ENCODE measurements at places on chromosomes 13 and 19.

GRCh38 chr19:4098493-4098892 lies 25.4 kb downstream of the MAP2K2 start:
- no peak for DNase-seq

DNA sequence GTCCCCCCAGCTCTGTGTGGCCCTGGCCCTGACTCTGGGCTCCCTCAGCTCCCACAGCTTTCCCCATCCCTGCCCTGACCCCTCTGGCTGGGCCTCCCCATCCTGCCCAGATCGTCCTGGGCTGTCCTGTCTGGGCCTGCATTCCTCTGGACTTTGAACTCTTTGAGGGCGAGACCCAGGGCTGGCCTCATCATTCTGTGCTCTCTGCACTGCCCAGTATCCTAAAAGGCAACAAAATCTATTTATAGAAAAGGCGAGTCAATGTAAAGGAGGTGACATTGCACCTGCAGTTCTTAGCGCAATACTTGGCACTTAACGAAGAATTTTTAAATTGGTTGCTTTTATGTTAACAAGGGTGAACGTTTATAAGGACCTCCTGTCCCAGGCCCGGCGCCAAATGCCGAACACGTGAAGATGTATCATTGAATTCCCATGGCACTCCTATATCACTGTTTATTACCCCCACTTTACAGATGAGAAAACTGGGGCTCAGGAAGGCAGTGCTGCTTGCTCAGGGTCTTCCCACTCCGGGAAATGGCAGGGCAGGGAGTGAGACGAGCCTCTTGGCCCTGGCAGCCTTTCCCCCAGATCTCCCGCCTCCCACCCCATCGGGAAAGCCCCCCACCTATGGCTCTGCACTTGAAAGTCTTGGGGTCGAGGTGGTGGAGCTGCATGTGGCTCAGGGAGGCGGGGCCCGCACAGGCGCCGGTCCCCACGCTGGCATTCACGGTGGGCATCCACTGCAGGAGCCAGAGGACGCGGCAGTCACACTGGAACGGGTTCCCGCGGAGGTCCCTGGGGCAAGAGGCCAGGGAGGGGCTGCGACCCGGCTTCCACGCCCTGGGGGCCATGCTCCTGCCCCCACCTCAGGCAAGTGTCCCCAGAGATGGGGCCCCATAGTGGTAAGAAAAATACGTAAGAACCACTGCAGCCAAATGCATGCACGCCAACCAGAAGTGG lies 3.8 kb downstream of the LGI4 start:
- DNase-seq = no peak

- no peak for DNase-seq
Measured at GRCh38 chr19:36041831-36042230, 9.2 kb upstream of the CLIP3 start.

- no peak for DNase-seq
Measured at GRCh38 chr13:61036715-61037114, 378.9 kb downstream of the PCDH20 start.

- no peak for DNase-seq
Measured at GRCh38 chr13:60000976-60001375, 162.8 kb downstream of the DIAPH3 start.

- no peak for DNase-seq
Measured at GRCh38 chr13:106277484-106278154, 257.8 kb downstream of the EFNB2 start.

DNA sequence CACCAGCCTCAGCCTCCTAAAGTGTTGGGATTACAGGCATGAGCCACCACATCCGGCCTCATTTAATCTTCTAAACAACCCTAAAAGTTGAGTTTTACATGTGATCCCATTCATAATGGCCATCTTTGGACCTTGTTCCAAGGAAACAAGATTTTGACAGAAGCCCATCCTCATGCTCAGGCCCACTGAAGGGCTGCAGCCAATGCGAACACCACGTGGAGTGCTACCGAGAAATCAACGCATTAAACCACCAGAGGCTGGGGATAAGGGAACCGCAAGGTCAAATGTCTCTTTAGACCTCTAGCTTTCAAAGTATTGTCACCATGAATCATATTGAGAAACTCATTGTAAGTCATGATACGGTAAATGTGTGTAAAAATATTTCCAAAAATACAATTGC lies 49.4 kb upstream of the DOCK9 start:
- DNase-seq = no peak

DNA sequence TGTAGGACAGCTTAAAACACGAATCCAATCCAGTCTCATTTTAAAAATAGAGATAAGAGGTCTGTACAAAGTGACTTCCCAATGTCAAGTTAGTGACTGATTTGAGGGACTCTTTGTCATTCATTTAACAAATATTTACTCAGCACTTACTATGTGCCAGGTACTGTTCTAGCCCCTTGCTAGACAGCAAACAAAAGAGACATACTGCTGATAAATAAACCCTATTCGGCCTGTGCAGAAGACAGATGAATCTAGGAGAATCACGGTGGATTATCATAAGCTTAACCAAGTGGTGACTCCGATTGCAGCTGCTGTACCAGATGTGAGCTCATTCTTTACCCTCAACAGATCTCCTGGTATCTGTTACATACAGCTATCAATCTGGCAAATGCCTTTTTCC lies 6.4 kb upstream of the ELF1 start:
- DNase-seq = no peak

DNA sequence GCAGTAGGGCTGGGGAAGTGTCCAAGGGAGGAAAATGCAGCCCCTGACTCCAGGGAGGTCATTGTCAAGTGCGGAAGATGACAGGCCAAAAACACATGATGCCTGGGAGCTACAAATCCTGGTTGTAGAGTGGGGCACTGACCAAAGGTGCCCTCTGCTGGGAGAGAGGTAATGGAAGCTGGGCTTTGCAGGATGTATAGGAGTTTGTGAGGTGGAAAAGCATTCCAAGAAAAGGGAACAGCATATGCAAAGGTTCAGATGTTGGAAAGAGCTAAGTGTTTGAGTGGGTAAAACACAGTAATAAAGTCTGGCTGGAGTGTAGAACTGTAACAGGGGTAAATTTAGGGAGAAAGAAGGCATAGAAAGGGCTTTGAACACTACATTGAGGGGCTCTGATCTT lies 46.9 kb upstream of the PTPRS start:
- no peak for DNase-seq

- no peak for DNase-seq
Measured at GRCh38 chr19:45717983-45718650, 12.6 kb downstream of the FBXO46 start.

DNA sequence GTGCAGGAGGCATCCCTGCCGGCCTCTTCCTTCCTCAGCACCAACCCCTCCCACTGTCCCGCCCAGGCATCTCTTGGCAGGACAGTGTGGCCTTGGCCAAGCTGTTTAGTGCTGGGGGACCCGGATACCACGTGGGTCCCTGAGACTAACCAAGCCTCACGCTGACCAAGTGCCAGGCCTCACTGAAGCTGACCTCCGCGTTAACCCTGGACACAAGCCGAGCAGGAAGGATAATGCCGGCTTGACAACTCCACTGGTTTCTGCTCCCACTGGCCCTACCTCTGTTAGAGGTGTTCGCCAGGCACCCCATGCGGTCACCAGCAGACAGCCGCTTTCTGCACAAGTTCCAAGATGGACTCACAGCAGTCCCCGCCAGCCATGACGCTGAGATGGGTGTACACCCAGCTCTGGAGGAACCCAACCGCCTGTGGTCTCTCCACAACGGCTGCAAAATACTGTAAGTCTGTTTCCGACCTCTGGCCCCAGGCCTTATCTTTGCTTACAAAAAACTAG lies 12.4 kb downstream of the GRTP1 start:
- DNase-seq = no peak

GRCh38 chr13:80054806-80055205 lies 286.1 kb downstream of the SPRY2 start:
- DNase-seq = no peak

- no peak for DNase-seq
Measured at GRCh38 chr19:34033880-34034279, 138.4 kb upstream of the LSM14A start.

Measured in central memory CD8-positive, alpha-beta T cell (primary cell).